Stimulated activated naive CD4-positive, alpha-beta T cell treated with Interleukin-2 at 50 U/mL for 16 hours (primary cell): ENCODE measurements at places on chromosomes 2 and 18.
A peak's percentile ranks its signal among the peaks of the same experiment; 100 is the strongest.

DNA sequence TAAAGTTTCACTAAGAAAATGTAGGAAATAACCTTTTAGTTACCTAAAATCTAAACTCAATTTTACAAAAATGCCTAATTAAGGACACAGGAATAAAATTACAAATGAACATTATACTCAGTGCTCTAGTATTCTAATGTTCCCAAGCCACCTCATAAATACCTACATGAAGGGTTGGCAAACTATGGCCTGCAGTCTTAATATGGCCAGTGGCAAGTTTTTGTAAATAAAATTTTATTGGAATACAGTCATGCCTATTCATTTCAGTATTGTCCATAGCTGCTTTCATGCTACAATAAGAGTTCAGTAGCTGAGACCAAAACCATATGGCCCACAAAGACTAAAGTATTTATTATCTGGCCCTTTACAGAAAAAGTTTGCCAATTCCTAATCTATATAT, 53.8 kb downstream of the SS18 start:
- DNase-seq, result no peak

- DNase-seq, result no peak
Observed at GRCh38 chr18:61350578-61350977, 17.3 kb downstream of the CDH20 start.

DNA sequence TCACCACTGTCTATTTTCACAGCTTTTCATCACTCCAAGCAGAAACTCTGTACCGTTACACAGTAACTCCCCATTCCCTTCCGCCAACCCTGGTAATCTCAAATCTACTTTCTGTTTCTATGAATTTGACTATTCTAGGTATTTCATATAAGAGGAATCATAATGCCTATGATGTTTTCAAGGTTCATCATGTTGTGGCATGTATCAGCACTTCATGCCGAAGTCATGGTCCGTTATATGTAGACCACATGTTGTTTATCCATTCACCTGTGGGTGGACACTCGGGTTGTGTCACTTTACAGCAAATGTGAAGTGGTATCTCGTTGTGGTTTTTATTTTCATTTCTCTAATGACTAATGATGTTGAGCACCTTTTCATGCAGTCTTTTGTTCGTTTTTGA, 21.6 kb downstream of the CPSF3 start:
- DNase-seq, result no peak

- no peak for DNase-seq
Observed at GRCh38 chr18:34697233-34697632, 12.9 kb upstream of the DTNA start.

GRCh38 chr2:72103690-72104089, 44.0 kb downstream of the CYP26B1 start:
- no peak for DNase-seq

DNA sequence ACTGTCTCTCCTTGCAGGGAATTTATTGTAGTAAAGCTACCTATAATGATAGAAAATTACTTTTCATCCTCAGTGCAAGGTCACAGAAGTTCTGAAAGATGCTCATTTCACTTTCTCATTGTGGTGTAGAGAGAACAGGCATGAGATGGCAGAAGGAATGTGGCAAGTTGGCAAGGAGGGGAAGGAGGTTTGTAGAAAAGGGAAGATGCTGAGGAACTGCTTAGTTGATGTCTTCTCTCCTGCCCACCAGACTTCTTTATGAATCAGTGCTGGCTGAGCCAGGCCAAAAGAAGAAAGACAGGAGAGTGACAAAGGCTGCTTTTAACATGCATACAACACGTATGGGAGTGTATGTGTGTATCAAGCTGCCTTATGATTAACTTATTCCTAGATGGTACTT, 164.4 kb downstream of the PRPF40A start:
- DNase-seq, result no peak

DNA sequence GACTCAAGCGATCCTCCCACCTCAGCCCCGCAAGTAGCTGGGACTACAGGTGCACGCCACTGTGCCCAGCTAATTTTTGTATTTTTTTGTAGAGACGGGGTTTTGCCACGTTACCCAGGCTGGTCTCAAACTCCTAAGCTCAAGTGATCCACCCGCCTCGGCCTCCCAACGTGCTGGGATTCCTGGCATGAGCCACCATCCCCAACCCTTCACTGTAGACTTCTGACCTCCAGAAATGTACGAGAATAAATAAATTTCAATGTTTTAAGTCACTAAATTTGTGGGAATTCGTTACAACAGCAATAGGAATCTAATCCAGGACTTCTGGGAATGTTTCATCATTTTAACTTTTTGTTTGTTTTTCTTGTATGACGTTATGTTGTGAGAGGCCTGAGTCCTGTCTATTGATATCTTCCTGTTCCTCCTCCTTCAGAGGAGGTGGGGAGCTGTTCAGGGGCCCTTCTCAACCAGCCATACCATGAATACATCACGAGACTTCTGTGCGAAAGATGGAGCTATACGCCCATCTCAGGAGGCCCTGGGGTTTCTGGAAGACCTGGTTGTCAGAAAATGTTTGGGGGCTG, 40.0 kb downstream of the TEX44 start:
- no peak for DNase-seq

DNA sequence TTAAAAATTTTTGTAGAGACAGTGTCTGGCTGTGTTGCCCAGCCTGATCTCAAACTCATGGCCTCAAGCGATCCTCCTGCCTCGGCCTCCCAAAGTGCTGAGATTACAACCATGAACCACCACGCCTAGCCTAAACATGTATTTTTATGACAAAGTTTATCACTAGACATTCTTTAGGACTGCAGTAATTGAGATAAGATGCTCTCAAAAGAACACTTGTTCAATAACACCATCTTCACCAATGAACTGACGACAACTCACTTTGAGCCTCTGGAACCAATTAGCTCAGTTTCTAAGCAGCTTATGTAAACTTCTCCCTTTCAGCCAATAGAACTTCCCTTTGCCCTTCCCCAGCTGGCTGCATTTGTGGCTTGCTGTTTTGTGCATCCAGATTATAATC, 15.3 kb upstream of the PPP4R1 start:
- DNase-seq, result no peak

- no peak for DNase-seq
Observed at GRCh38 chr2:138964418-138964817, 184.2 kb upstream of the NXPH2 start.

DNA sequence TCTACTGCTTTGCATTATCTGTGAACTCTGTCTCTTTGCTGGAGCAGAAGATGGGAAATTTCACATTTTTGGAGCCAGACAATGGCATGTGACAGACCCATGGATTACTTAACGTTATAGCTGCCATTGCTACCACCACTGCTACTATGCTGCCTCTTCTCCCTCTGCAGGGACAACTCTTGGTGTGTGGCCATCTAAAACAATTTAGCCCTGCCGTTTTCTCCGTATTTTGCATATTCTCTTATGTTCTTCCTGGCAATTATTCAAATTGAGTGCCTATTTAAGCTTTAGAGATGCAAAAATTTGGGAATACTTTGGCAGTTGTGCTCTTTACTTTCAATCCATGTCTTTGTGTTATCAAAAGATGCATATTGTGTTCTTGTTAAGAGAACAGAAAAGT, 386.8 kb downstream of the XIRP2 start:
- DNase-seq, result no peak

GRCh38 chr18:68608851-68609490, 105.9 kb downstream of the TMX3 start:
- DNase-seq, result no peak

GRCh38 chr2:117888897-117889296, 74.4 kb downstream of the DDX18 start:
- no peak for DNase-seq

DNA sequence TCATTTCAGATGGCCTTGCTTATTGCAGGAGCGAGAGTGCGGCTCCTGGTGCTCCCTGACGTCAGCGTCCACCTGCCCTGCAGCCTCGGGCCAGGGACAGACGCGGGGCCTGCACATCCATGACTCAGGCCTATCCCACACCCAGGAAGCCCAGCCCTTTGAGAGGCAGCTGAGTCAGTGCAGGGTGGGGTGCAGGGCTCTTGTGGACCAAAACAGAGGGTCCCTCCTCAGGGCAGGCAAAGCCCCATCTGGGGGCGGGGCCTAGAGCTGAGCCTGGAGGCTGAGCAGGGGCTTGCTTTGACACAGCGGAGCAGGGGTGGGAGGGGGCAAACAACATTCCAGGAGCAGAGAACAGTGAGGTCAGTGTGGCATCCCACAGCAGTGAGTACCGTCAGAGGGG, 7.7 kb upstream of the ARHGEF4 start:
- DNase-seq, result no peak

DNA sequence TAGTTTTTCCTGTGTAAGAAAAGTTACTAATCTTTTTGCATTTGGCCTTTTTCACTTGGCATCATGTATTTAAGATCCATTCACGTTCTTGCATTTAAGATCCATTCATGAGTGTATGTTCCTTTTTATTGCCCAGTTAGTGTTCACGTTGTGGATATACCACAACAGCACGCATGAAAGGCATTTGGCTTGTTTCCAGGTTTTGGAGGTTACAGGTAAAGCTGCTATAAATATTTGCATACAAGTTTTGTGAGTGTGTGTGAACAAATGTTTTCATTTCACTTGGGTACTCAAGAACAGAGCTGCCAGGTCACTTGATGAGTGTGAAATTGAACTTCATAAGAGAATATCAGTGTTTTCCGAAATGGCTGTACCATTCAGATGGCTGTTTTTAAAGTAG, 121.2 kb downstream of the CCBE1 start:
- no peak for DNase-seq

DNA sequence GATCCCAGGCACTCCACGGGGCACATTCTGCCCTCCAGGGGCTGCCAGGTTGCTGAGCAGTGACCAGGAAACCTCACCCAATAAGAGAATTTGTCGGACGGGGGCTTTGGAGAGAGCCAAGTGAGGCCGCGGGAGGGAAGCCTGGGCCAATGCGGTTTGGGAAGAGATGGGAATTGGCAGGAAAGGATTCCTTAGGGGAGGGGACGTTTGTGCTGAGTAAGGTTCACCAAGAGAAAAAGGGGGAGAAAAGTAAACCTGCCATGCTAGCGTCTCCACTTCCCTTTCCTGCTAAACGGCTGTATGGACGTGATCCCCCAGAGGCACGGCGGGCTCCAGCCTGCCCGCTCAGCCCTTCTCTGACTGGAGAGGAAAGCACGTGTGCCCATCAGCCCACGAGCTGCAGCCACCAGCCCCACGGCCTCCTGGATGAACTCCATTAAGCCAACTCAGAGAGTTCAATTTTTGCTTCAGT, 194.4 kb upstream of the ID2 start:
- peak; percentile 37 for DNase-seq

- no peak for DNase-seq
Observed at GRCh38 chr2:11663427-11663826, 6.6 kb downstream of the NTSR2 start.

GRCh38 chr2:100588071-100588786, 25.4 kb downstream of the PDCL3 start:
- no peak for DNase-seq

DNA sequence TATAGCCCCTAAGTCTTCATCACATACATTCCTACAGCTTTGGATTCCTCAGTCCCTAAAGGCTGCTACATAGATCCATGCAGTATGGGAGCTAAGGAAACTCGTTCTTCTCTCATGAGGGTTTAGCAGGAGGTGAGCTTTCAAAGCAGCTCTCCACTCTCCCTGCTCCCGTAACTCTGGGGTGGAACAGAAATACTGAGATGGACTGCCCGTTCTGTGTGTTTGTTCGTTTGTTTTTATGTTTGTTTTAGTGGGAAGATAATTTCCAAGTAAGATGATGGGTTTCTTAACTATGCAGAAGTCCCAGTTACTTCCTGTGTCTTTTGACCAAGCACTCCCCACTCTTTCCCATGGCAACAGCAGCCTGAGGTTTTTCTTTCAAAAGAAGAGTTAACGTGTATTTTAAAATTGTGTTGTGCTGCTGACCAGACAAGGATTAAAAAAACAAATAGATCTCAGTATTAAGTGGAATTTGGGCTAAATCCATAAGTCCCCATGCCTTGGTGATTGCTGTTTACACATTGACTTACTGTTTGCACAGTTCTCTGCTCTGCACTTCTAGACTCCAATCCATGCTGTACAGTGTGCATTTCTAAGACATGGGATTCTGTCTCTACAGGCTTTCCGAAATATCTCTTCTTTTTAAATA, 156.4 kb upstream of the SH3BP4 start:
- DNase-seq, result no peak

- no peak for DNase-seq
Observed at GRCh38 chr2:215504547-215504946, 68.7 kb upstream of the FN1 start.

- no peak for DNase-seq
Observed at GRCh38 chr2:73841912-73842738, 13.4 kb downstream of the STAMBP start.

- DNase-seq, result no peak
Observed at GRCh38 chr2:121944072-121944831, 188.8 kb downstream of the TSN start.

GRCh38 chr18:1015777-1016176, 111.1 kb downstream of the ADCYAP1 start:
- no peak for DNase-seq

DNA sequence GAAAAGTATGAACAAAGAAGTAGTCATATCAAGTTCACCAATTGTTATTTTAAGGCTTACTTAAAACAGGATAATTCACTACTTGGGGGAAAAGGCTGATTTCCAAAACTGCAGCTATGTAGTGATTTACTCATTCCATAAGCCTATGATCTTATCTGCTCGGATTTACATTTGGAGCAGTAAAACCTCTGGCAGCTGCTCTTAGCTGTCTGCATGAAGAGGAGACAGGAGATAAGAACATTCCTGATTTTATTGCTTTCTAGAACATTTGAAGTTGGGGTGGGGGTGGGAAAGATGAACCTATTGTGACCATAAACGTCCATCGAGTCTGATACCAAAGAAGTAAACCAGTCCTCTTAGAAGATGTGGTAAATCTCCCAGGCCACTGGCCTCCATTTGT, 120.9 kb downstream of the MMADHC start:
- DNase-seq, result no peak

DNA sequence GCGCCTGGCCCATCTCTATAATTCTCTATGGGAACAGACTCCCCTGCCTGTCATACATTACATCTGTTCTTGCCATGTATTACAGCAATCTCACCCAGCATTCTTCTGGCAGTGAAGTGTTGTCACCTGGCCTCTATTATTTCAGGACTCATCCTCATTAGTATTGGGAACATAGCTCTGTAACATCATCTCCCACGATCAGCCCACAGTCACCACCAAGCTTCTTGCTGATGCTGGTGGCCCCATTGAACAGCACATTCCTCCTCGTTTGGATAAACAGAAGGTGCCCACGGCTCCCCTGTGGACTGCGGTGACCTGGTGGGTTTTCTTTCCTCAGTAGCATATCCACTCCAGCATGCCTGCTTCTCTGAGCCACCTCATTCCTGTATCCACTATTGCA, 21.5 kb downstream of the CHCHD5 start:
- DNase-seq, result no peak

- DNase-seq, result no peak
Observed at GRCh38 chr2:71174207-71174606, 43.8 kb downstream of the MPHOSPH10 start.

- no peak for DNase-seq
Observed at GRCh38 chr18:44893966-44894365, 213.3 kb downstream of the SETBP1 start.

- DNase-seq, result no peak
Observed at GRCh38 chr2:114024326-114024725, 134.4 kb downstream of the ACTR3 start.
